Retina (tissue), 1 donor: ENCODE measurements at places on chromosomes 6 and 20.

DNA sequence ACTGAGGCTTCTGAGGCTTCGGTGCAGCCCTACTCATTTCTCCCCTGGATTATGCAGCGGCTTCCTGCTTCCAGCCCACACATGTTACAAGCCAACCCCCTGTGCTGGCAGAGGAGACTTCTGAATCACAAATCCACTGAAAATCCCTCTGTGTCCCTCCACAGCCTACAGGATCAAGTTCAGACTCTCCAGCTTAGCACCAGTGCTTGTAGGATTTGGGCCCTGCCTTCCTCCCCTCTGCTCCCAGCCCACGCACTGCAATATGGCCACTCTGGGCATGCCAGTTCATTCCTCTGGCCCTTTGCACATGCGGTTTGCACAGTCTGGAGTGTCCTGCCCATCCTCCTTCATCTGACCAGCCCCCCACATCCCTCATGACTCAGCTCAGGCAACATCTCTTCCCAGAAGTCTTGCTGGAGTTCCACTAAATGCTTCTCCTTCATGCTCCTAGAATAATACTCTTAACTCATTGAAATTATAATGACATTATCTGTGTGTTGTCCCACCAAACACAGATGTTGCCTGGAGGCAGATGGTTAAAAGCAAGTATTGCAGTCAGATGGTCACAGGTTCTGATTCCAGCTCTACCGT, 15.9 kb upstream of the MDGA1 start:
- no peak for DNase-seq

- no peak for DNase-seq
Measured at GRCh38 chr6:152854086-152854795, 103.6 kb downstream of the VIP start.

GRCh38 chr6:36070252-36070651, 42.6 kb downstream of the MAPK14 start:
- DNase-seq = no peak

- no peak for DNase-seq
Measured at GRCh38 chr20:49614338-49615050, 46.6 kb upstream of the PTGIS start.

DNA sequence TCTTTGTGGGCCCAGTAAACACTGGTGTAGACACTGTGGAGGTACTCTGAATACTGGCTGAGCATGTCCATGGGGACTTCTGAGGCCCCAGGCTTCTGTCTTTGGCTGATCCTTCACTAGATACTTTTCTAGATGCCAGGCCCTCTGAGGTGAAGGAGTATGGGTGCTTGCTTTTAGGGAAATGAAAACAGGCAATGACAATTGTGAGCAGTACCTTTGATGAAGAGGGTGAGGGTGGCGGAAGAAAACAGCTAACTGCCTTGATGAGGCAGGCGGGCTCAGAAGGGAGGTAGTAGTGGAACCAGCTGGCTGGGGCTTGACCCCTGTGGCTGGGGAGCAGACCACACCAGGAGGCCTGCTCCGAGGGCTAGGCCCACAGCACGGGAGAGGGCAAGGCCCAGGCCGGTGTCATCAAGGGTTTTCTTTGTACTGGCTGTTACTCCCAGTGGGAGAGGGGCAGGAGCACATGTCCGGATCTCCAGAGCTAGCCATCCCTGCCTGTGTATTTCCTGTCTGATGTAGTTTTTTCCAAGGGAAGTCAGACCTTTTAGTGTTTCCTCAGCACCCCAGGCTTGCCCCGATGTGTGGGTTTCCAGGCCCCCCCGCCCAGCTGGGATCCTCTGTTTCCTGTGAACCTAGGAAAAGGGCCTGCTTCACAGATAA, 3.9 kb downstream of the PLCG1 start:
- peak; percentile 27 for DNase-seq

DNA sequence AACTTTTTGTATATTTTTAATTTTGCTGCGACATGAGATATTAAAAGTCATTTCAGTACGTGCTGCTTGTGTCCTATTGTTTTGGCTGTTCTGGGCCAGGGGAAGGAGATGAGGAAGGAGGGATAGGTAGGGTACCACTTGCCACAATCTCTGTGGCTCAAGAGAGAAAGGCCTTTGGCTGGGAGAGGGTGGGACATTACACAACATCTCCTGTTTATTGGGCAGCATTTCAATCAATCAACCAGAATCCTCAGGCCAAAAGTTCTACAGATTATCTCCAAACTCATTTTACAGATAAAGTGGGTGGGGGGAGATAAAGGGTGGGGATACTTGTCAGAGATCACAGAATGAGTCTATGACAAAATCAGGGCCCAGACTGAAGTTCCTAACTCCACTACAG, 6.9 kb upstream of the CCM2L start:
- DNase-seq = no peak

- DNase-seq = no peak
Measured at GRCh38 chr6:104214901-104215300, 644.8 kb downstream of the HACE1 start.

DNA sequence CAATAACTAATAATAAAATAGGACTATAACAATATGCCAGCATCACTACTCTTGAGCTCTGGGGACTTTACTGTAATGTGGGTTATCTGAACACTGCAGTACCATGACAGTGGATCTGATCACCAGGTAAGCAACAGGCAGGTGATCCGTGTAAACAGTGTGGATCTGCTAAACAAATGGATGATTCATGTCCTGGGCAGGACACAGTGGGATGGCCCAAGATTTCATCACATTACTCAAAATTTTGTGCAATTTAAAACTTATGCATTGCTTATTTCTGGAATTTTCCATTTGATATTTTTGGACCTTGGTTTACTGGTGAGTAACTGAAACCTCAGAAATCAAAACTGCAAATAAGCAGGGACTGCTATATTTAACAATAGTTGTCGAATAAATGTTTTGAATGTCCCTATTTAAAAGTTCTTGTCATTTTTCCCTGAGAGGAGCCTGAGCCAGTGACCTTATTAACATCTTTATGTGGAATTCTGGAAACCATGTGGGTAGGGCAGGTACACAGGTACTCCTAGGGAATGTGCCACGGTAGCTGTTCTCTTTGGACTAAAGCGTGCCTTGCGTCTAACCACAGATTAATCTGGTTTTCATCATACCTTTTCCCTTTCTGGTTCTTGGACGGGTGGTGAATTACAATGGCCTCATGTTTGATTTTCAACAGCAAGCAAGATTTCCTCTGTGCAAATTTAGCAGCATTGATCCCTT, 214.5 kb upstream of the SASH1 start:
- no peak for DNase-seq

GRCh38 chr6:75249837-75250236, 6.2 kb upstream of the COX7A2 start:
- DNase-seq = no peak

- no peak for DNase-seq
Measured at GRCh38 chr6:13066050-13066449, 262.3 kb downstream of the TBC1D7 start.

DNA sequence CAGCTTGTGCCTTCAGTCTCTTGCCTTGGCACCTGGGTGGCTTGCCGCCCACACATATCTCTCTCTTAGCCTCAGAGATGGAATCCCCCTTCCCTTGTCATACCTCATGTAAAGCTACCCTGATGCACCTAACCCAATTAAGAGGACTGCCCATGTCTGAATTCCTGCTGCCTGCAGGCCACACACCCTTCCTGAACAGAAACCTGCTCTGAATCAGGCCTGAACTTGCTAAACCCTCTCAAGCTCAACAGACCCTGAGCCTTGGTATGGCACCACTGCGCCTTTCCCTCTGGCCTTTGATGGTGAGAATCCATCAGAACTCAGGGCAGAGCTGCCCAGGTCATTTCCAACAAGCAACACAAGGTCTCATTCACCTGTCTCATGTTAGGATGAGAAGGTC, 5.2 kb downstream of the RAET1G start:
- DNase-seq = no peak

GRCh38 chr6:35082046-35082732, 59.0 kb downstream of the TCP11 start:
- DNase-seq = no peak

DNA sequence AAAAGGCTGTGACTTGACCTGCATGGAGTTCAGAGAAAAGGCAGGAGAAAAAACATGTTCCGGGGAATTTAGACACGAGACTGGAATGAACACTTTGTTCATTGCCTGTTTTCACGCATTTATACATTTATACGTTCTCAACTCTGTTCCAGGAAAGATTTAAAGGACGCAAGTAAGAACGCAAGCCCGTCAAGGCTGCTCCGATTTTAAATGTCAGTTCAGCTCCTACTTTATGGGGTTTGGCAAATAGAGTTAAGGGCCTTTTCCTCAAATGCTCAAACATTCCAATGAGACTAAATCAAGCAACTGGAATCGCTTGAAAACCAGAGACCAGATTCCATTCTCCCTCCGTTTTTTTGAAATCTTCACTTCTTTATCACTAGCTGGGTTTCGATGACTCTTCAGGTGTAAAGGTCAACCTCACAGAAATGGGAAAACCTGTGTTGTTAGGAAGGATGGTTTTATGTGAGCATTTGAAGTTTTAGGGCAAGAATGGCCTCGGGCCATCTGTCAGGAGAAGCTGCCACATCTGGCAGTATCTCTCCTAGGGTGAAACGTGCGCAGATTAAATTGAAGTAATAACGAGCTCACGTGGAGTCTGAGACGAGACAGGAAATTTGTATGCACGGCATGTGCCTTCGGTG, 24.9 kb downstream of the TTLL2 start:
- DNase-seq = peak; percentile 22

DNA sequence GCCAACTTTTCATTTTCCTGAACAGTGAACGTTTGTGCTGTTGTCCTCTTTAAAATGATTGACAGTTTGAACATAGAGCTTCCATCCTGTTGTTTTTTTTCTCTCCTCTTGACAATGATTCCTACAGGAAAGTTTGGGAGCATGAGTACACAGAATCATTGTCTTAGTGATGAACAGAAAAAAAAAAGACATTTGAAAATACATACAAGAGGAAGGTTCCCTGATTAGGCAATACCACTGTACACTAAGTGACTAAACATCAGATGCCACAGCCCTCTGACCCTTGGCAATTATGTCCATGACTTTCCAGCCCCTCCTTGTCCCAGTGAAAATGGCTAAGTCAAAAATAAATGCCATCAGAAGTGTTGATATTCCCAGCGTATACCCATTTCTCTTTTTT, 71.5 kb downstream of the RTN4IP1 start:
- DNase-seq = no peak

GRCh38 chr6:53526000-53526399, 18.9 kb downstream of the GCLC start:
- DNase-seq = no peak
